ENCODE measurements at places on chromosomes 13 and 19. TPM values are rescaled to one million over a fixed set of nuclear protein-coding genes. Genes with fewer than 3 reads are reported as not detected.

The PLIN5 gene
- total RNA-seq, result 0.36 TPM

DNA sequence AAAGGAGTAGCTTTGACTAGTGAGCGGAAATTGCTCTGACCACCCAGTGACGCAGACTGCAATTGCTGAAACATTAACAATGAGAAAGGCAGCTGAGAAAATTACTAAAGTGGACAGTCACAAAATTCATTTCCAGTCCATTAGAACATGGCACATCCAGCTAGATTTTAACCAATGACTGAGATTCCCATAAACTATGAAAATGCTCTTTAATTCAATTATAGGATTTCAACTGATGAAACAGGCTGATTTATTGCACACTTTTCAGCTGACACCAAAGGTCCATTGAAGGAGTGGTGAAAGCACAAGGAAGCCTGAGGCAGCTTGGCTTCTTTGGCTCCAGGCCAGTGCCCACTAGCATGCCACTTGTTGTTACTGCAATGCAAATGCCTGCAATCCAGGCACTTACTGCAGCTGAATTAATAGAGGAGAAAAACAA lies 933.4 kb downstream of the SLITRK6 start:
- ATAC-seq, result peak; percentile 97

DNA sequence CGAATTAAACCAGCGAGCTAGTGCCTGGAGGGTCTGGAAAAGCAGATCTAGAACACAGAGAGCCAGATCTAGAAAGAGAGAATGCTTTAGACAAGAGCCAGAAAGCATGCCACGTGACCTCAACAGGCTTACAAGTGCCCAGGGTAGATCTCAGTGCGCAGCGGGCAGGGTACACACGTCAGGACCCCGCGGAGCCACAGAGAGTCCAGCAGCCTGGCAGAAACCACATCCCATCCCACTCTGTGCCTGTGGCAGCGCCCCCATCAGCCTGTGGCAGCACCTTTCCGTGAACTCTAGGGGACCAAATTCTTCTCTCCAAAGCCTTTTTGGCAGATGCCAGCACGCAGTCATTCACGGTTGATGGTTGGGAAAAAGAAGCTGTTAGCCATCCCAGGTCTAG lies 5.9 kb downstream of the ARHGEF1 start:
- no peak for ATAC-seq

The CPT1C gene
- 37.3 TPM for total RNA-seq

- peak; percentile 63 for ATAC-seq
Observed at GRCh38 chr13:50757008-50757407, 86.5 kb downstream of the DLEU7 start.

The SUPT5H gene
- total RNA-seq, result 73.3 TPM

The SLITRK1 gene
- total RNA-seq, result 10.5 TPM

The RDH8 gene
- total RNA-seq, result not detected

- no peak for ATAC-seq
Observed at GRCh38 chr13:113029061-113029445, 60.0 kb downstream of the MCF2L start.
